ENCODE measurements at places on chromosomes 6 and 20.

- no peak for DNase-seq
These were observed 30.0 kb upstream of the TGM2 start for GRCh38 chr20:38194971-38195504.

DNA sequence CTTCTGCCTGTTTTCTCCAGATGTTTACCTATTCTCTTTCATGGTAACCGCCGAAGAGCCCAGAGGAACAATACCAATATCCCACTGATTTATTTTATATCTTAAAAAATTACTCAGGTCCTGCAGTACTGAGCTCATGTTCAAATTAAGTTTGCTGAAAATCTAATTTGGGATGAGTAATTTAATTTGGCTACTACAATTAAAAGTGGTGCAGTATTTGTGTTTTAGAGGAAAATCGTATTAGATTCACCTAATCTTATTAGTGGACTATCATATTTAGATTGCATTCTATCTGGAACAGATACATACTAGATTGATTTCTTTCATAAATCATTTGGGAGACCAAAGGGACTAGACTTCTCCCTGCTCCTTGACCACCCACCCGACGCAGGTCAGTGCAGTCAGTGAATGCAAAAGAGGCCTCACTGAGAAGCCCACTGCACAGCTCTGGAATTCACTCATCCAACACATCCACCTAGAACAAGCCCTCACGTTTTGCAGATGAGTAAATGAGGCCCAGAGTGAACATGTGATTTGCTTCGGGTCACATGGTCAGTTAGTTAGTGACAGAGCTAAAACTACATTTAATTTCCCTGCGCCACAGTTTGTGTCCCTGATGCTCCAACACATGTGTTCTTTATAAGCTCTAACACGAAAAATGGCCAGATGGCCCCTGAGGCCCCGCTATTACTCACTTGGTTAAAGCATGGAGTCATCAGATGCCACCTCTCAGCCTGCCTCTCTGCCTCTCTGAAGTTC, 101.8 kb downstream of the TRERF1 start:
- DNase-seq: peak; percentile 30

- no peak for DNase-seq
These were observed 214.3 kb downstream of the TFAP2C start for GRCh38 chr20:56843386-56843785.

DNA sequence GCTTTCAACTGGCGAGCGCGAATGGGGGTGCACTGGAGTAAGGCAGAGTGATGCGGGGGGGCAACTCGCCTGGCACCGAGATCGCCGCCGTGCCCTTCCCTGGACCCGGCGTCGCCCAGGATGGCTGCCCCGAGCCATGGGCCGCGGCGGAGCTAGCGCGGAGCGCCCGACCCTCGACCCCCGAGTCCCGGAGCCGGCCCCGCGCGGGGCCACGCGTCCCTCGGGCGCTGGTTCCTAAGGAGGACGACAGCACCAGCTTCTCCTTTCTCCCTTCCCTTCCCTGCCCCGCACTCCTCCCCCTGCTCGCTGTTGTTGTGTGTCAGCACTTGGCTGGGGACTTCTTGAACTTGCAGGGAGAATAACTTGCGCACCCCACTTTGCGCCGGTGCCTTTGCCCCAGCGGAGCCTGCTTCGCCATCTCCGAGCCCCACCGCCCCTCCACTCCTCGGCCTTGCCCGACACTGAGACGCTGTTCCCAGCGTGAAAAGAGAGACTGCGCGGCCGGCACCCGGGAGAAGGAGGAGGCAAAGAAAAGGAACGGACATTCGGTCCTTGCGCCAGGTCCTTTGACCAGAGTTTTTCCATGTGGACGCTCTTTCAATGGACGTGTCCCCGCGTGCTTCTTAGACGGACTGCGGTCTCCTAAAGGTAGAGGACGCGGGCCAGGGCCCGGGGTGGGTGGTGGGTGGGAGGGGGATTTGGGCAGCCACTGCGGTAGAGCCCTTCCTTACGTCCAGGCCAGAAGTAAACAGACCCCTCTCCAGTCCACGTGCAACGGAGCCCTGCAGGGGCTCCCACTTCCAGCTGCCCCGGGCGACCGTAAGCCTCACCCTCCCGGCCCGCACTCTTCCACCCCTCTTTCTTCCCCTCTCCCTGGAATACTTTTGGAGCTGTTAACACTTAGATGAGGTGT, 998 bp downstream of the BMP2 start:
- DNase-seq: no peak

- peak; percentile 29 for DNase-seq
These were observed 280.3 kb upstream of the SYNCRIP start for GRCh38 chr6:85923013-85923430.

DNA sequence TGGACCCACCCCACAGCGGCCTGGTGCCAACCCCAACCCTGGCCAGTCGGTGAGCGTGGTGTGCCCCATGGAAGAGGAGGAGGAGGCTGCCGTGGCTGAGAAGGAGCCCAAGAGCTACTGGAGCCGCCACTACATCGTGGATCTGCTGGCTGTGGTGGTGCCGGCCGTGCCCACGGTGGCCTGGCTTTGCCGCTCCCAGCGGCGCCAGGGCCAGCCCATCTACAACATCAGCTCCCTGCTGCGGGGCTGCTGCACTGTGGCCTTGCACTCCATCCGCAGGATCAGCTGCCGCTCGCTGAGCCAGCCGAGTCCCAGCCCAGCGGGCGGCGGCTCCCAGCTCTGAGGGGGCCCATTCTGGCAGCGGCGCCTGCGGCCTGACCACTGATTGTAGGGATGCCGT, 23.2 kb downstream of the SDCBP2 start:
- no peak for DNase-seq

- no peak for DNase-seq
These were observed 38.6 kb downstream of the ASXL1 start for GRCh38 chr20:32396646-32397160.

GRCh38 chr20:18465536-18466200, 1.2 kb downstream of the DZANK1 start:
- DNase-seq: no peak

GRCh38 chr6:101397199-101397598, 3.7 kb downstream of the GRIK2 start:
- DNase-seq: peak; percentile 62
